ENCODE measurements at places on chromosomes 3 and 15. TPM values are rescaled to one million over a fixed set of nuclear protein-coding genes. Genes with fewer than 3 reads are reported as not detected.

The CHST2 gene
- total RNA-seq, result 10.8 TPM

The INSYN1 gene
- total RNA-seq, result 4.5 TPM

The SLC22A13 gene
- 0.62 TPM for total RNA-seq

The ATG3 gene
- 30.8 TPM for total RNA-seq

The ZNF619 gene
- total RNA-seq, result 7.3 TPM

The LRRK1 gene
- total RNA-seq, result 1.6 TPM

The OR5K4 gene
- not detected for total RNA-seq

The SHF gene
- 61.7 TPM for total RNA-seq

The DLL4 gene
- 6.2 TPM for total RNA-seq

DNA sequence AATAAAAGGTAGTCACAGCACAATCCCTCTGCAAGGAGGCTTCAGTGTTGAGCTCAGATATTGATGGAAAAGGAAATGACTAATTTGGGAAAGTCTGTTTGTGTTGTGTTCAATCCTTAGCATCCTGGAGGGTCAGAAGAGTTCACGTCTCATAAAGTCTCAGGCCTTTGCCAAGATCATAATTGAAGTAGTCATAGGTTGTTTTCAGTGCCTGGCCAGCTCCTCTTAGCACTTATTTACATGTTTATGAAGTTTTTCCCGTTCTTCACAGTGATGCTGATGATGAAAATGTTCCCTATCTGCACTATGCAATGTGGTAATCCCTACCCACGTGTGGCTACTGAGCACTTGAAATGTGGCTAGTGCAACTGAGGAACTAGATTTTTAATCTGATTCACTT, 61.6 kb upstream of the TGFBR2 start:
- no peak for DNase-seq

GRCh38 chr3:130514681-130515080, 2.3 kb upstream of the COL6A6 start:
- DNase-seq, result no peak

DNA sequence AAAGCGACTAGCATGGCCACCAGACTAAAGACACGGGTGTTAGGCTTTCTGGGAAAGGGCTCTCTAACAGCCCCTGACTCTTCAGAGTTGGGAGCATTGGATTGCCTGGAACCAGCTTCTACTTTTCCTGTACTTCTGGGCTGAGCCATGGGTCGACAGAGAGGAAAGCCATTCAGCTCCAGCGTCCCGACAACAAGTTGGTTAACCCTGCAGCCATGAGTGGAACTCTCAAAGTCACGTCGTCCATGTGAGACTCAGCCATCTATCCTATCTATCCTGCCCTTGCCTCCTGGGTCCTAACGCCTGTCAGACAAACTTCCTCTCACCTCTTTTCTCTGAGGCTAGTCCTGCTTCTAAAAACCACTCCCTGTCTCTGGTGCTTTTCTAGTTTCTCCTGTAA, 32.6 kb upstream of the TBC1D5 start:
- no peak for DNase-seq

GRCh38 chr3:136270179-136270578, 20.0 kb downstream of the PCCB start:
- DNase-seq, result no peak

DNA sequence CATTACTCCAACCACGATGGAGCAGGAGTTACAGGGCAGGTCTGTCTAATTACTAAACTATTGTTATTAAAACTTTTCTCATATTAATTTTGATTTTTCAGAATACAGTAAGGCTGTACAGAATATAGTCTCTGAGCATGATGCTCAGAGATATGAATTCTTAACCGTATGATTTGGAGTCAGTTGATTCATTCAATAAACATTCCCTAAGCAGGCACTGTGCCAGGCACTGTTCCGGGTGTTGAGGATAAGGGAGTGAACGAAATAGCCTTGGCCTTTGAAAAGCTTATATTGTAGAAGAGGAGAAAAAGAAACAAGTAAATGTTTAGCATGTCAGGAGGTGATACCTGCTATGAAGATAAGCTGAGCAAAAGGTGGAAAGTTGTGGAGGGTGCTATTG, 187.3 kb downstream of the KCNAB1 start:
- no peak for DNase-seq

GRCh38 chr3:162538906-162539305, 1042.3 kb downstream of the OTOL1 start:
- no peak for DNase-seq

DNA sequence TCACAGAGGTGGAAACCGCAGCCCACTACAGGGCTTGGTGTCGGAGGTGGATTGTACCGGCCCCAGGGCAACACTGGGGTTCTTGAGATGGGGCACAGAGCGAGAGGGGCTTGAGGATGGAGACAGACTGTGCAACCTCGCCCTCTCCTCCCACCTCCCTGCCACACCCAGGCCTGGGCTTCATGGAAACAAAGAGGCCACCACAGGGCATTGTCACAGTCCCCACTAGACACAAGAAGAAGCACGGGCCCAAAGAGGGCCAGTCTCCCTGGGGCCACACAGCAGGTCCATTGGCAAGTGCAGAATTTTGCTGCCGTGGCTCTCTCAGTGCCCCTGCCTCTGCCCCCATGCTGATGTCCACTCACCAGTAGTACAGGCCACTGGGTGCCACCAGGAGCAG, 4.1 kb upstream of the CALML4 start:
- no peak for DNase-seq

DNA sequence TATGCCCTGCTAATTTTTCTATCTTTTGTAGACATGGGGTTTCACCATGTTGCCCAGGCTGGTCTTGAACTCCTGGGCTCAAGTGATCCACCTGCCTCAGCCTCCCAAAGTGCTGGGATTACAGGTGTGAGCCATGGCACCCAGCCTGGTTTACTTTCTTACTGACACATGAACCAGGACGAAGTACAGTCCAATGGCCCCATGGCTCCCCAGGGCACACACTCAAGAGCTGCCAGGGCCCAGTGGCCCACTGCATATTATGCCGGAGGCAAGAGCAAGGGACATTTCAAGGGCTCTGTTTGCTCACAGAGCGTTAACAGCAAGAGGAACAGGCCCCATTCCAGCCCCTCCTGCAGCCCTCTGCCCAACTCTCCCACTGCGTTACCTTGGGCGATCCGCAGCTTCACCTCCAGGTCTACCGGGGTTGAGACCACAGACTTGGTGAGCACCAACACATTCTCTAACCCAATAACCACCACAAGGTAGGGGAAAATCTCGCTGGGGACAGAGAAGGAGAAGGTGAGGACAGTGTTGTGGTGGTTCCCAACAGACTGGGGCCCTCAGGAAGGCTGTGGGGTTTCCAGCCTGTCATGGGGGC, 42.8 kb downstream of the PTPN23 start:
- DNase-seq, result no peak

GRCh38 chr3:102084006-102084405, 234.7 kb downstream of the NFKBIZ start:
- DNase-seq, result no peak

DNA sequence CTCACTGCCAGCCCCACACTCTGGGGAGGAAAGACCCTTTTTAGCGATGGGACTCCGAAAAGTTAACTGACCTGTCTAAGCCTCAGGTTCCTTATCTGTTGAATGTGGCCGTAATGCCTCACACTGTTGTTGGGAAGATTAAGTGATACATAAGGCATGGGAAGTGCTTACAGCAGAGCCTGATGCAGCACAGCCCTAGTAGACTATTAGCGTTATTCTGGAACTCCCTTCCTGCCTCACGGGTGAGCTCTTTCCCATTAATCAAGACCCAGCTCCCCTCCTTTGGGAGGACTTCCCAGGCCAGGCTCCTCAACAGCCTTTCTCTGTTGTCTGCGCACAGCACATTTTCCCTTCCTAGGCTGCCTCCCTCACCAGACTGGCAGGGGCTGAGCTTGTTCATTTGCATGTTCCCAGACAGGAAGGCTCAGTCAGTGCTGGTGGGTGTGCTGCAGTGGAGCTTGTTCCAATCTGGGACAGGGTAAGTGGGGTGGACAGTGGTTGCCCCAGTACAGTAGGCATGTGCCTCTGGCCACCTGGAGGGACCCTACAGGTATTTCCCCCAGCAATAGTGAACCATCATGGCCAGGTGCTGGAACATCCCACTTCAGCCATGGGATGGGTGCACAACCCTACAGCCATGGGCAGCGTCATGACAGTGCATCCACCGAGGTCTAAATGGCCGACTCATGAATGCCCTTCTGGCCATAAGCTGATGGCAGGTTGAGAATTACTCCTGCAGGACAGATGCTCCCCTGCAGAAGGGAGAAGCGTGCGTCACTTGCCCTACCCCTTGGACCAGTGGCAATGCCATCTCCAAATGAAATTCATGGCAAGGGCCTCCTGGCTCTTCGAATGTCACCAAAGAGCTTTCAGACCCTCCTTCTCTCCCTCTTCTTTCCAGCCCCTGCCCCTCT, 5.8 kb upstream of the PSTPIP1 start:
- no peak for DNase-seq

DNA sequence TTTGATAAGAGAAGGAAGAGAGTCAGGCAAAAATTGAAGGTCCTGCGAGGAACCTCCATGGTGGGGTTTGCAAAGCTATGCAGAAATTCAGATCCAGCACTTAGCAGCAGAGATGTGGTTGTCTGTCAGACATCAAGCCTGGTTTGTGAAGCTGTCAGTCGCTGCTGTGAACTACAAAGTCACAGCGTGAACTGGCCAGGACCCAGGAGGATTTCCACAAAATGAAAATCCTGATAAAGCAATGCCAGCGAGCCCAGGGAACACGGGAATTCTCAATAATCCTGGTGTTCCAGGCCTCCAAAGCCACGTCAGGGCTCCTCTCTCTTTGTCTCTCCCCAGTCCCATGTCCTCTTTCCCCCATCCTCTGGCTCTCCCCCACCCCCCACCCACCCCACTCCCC, 296.9 kb upstream of the GADL1 start:
- no peak for DNase-seq

DNA sequence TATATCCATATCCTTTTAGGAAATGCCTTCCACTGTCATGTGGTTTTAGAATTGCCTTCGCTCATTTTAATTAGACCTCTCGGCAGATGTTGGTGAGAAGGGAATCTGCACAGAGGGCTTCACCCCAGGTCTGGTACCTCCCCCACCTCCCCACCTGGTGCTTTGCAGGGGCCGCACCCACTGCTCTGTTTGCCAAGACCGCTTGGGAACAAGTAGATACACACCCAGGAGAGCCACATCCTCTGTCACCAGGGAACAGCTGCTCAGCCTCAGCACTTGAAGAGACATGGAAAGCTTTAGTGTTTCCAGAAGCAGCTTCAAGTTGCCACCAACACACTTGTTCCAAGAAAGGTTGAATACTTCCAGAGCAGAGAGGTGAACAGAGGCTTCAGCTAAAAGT, 21.8 kb downstream of the LRRC31 start:
- no peak for DNase-seq

GRCh38 chr3:13543253-13543652, 5.7 kb upstream of the FBLN2 start:
- no peak for DNase-seq

- DNase-seq, result no peak
These were observed 87.2 kb downstream of the USP13 start for GRCh38 chr3:179739816-179740594.

- no peak for DNase-seq
These were observed 11.1 kb downstream of the ABHD17C start for GRCh38 chr15:80706161-80706560.

DNA sequence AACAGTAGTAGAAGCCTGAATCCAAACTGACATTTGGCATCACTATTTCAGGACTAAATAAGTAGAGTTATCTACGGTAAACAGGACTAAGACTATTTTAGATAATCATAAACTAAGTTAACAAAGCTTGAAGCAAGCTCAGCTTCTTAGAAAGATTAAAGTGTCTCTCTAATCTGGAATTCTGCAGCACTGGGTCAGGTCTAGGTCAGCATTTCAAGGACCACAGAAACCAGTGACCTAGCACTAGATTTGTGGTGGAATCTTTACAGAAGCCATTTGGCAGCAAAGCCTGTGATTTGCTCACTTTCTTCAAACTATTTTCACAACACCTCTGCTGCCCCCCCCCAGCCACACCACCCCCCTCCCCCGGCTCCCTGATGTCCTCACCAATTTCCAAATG, 37.5 kb downstream of the IGSF11 start:
- no peak for DNase-seq

DNA sequence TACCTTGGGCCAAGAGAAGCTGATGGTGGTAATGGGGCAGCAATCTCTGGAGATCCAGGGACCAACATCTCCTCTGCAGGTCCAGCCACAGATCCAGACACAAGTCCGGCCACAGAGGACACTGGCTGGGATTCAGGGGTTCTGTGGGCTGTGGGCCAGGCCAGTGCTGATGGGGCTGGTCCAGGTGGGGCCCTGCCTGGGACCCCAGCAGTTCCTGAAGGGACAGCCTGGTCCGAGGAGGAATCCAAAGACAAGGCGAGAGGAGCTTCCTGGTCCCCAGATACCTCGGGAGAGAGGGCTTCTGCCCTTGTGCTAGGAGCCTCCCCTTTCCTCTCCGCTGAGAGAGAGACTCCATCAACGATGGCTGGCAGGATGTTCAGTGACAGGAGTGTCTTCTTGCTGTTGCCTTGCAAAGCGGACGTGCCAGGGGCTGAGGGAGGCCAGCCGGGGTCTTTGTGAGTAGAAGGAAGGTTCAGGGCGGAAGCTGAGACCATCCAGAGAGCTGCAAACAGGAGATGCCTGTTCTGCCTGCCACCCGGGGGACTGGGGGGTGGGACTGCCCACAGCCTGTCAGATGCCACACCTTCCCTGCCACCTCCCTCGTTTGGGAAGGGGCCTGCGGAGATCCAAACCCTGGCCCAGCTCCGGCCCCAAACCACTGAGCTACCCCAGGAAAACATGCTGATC, 24.5 kb upstream of the GOLGA6C start:
- DNase-seq, result no peak

DNA sequence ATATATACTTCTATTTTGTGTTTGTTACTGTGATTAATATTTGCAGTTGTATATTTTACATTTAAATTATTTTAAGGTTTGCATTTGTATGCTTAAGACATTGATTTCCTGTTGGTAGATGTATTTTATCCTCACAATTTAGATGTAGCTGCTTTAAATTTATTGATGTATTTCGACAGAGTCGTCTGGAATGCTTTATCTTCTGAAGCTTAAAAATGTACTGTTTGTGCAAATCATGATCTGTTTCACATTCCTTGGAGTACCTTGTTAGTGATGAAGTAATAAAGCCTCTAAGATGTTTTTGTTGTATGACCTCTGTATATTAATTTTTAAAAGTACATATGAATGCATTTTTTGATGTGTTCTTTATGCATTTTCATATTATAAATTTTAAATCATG, 1.9 kb downstream of the CHD2 start:
- no peak for DNase-seq

- no peak for DNase-seq
These were observed 543.0 kb upstream of the KCNMB2 start for GRCh38 chr3:177992993-177993970.
